Panc1 (cell line): ENCODE measurements at places on chromosomes 7 and 10. TPM values are rescaled to one million over a fixed set of nuclear protein-coding genes. Genes with fewer than 3 reads are reported as not detected.

DNA sequence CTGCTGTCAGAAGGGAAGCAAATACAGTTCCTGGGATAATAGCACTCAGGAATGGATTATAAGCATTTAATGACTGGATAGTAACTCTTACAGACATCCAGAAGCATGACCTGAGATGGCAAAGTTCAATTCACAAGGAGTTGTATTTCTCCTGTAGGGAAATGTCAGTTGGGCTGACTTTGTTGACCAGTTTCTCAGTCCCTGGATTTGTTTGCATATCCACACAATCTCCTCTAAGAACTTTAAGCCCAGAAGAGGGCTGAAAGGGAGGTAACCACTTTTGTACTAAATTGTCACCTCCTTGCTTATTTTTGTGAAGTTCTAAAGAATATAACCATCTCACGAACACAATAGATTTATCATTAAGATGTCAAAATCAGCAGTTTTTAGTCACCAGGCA is 140.3 kb downstream of the SEMA3D start:
- H3K36me3 ChIP-seq: no peaks in the 10 kb centered on the region
- H3K27ac ChIP-seq: no peak overlapping the region
- DNase-seq: no peak
- no peak overlapping the region for H3K4me3 ChIP-seq

GRCh38 chr10:78685466-78686103 is 383.2 kb upstream of the ZMIZ1 start:
- DNase-seq: no peak

GRCh38 chr10:79350407-79351154 is 3.3 kb downstream of the PPIF start:
- DNase-seq: no peak
- H3K27ac ChIP-seq: no peak overlapping the region
- no peaks in the 10 kb centered on the region for H3K27me3 ChIP-seq
- peaks cover 2% of the 10 kb centered on the region; the same call in 1 of the 2 replicates for H3K36me3 ChIP-seq
- no peak overlapping the region for H3K4me3 ChIP-seq

GRCh38 chr10:117514971-117515370 is 27.6 kb upstream of the EMX2 start:
- no peaks in the 10 kb centered on the region for H3K4me1 ChIP-seq
- no peak for DNase-seq
- no peak overlapping the region for H3K27ac ChIP-seq
- no peak overlapping the region for H3K4me3 ChIP-seq

DNA sequence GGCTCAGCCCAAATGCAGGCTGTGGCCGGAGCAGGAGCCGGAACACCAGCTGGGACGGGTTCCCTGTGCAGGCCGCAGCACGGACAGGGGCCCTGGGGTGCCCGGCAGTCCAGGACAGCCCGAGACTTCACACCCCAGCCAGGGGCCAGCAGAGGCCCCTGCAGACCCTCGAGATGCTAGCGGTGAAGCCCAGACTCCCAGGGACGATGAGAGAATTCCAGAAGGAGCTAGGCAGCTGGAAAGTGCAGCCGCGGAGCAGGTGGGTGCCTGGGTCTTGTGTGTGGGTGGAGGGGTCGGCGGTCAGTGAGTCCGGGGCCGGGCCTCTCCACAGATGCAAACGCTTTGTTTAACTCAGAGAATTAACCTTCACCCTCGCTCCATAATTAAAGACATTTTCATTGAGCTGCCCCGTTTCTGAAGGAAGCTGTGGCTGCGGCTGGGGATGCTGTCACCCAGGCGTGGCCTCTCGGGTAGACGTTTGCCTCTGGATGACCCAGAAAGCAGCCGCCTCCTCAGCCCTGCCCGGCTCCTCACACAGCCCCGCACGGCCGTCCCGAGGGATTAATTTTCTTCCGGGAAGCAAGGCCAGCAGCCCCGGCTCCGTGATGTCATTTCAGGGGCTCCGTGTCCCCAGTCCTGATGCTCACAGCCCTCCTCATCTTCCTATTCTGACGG is 26.5 kb downstream of the KNDC1 start:
- no peak overlapping the region for H3K4me3 ChIP-seq
- H3K4me1 ChIP-seq: no peaks in the 10 kb centered on the region
- no peaks in the 10 kb centered on the region for H3K36me3 ChIP-seq
- no peak overlapping the region for H3K27ac ChIP-seq
- no peak for DNase-seq

DNA sequence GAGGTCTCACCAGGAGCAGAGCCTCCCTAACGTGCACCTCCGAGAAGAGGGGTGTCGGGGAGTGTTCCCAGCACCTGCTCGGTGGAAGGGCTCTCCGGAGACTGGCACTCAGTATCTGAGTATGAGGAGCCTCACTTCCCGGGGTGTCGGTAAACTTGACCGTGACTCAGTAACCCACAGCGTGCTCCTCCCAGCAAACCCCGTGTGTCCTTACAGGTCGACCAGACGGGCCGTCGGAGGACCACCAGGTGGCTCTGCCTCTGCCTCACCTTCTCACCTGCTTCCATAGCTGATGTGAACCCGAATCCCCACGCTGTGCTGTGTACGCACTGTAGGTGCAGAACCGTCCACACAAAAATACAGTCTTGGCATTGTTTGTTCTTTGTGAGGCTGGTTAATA is 29.0 kb upstream of the KNDC1 start:
- no peaks in the 10 kb centered on the region for H3K27me3 ChIP-seq
- H3K4me1 ChIP-seq: no peaks in the 10 kb centered on the region; the same call in 1 of the 2 replicates
- H3K27ac ChIP-seq: no peak overlapping the region

BEND7 gene
- total RNA-seq: 7.6 TPM

SFRP4 gene
- 0.74 TPM for total RNA-seq

DNA sequence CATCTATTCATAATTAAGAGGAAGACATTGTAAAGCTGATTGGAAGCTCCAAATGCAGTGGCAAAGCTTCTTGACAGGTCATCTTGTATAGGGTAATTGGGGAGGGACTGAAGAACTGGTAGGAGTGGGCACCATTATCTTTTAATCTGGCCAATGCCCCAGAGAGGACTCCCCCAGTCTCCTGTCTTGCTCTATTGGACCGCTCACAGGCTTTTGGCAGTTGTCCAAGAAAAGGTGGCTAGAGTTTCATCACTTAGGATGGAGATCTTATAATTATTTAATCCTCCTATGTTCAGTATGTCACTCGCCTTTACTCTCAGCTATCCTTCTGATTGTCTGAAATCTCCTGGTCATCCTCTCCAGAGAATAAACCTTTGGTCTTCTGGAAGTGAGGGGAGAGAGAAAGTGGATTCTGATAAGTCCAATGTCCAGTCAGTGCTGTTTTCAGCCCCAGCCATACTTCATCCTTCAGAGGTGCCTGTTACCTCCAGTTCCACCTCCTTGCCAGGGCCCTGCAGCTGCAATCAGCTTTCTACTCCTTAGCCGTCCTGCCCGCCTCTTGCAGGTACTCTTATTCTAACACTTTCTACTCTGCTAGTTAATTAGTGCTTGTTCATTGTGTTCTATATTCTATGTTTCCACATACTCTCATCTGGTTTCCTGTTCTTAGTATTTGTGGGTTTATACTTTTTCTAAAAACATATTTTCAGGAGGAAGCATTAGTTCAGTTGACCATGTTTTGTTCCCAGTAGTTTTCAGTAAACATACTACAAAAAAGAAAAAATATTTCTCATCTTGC is 241.6 kb downstream of the NSUN6 start:
- no peaks in the 10 kb centered on the region for H3K27me3 ChIP-seq
- H3K27ac ChIP-seq: no peak overlapping the region
- no peaks in the 10 kb centered on the region for H3K4me1 ChIP-seq
- no peak overlapping the region for H3K4me3 ChIP-seq

DNA sequence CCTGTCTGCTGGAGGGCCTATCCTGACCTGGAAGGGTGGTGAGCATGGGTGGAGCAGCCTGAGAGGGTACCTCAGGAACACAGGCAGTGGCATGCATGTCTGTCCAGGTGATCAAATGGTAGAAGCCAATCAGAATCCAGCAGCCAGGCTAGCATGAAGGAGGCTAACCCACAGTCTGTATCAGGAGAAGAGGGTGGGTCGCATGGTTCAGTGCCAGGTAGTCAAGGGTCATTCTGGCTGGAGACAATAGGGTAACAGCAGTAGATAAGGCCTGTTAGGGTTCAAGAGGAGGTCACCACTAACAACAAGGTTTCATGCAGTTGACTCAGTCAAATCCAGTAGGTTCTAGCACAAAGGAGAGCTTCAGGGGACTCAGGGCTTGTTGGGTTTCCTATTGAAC is 10.4 kb downstream of the ALDH18A1 start:
- no peaks in the 10 kb centered on the region for H3K4me1 ChIP-seq
- H3K27me3 ChIP-seq: no peaks in the 10 kb centered on the region
- no peak overlapping the region for H3K4me3 ChIP-seq
- no peak for DNase-seq

DNA sequence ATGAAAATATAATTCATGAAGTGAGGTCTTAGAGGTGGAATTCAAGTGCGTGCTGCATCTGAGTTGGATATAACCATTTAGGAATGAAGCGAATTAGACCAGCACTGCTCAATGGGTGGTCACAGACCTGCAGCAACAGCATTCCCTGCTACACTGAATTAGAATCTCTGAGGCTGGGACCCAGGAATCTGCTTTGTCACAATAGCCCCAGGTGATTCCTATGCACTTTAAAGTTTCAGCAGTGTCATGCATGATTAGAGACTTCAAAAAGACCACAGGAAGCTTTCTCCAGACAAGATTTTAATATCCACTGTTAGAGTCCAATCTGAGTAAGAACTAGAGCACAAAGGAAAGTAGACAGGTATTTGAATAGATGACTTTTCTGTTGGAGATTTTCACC is 352.8 kb upstream of the VSTM2A start:
- H3K4me1 ChIP-seq: no peaks in the 10 kb centered on the region
- no peaks in the 10 kb centered on the region for H3K36me3 ChIP-seq
- no peak overlapping the region for H3K4me3 ChIP-seq
- H3K27me3 ChIP-seq: no peaks in the 10 kb centered on the region

OR6V1 gene
- total RNA-seq: not detected

PIK3CG gene
- 0.13 TPM for total RNA-seq

PLAU gene
- total RNA-seq: 305 TPM

GRCh38 chr7:22137466-22137865 is 191.8 kb upstream of the CDCA7L start:
- no peak overlapping the region for H3K4me3 ChIP-seq
- no peak overlapping the region for H3K27ac ChIP-seq
- no peaks in the 10 kb centered on the region for H3K4me1 ChIP-seq
- no peak for DNase-seq
- H3K27me3 ChIP-seq: peaks cover 2% of the 10 kb centered on the region; the same call in 1 of the 2 replicates
- no peaks in the 10 kb centered on the region for H3K36me3 ChIP-seq

DNA sequence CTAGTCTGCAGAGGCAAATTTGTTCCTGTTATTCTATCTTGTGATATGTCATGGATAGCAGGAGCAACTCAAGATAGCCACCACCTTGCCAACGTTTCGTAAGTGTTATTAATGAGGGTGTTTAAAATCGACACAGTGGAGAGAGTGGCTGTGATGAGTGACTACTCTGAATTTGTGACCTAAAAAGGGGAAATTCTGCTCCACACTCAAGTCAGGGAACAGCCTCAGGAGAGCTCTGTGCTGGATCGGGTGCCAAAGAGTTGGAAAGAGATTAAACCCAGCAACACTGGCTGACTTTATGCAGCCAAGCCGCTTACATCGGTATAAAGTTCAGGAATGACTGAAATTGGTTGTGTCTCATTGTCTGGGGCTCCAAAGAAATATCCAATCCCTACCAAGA is 9.5 kb downstream of the TACC2 start:
- H3K27me3 ChIP-seq: no peaks in the 10 kb centered on the region
- no peaks in the 10 kb centered on the region for H3K36me3 ChIP-seq
- H3K4me1 ChIP-seq: no peaks in the 10 kb centered on the region; the same call in 1 of the 2 replicates
- H3K27ac ChIP-seq: no peak overlapping the region
- H3K4me3 ChIP-seq: no peak overlapping the region
- DNase-seq: no peak
